NCI-H1694 (cell line): ENCODE measurements at places on chromosomes 7 and 10.

- no peak for DNase-seq
Observed at GRCh38 chr7:64868499-64868898, 34.6 kb upstream of the ZNF273 start.

GRCh38 chr7:17158261-17158660, 140.2 kb upstream of the AHR start:
- no peak for DNase-seq

- no peak for DNase-seq
Observed at GRCh38 chr7:122306320-122307227, 2.0 kb upstream of the FEZF1 start.

- DNase-seq: no peak
Observed at GRCh38 chr10:116973371-116973905, 31.5 kb downstream of the SHTN1 start.

DNA sequence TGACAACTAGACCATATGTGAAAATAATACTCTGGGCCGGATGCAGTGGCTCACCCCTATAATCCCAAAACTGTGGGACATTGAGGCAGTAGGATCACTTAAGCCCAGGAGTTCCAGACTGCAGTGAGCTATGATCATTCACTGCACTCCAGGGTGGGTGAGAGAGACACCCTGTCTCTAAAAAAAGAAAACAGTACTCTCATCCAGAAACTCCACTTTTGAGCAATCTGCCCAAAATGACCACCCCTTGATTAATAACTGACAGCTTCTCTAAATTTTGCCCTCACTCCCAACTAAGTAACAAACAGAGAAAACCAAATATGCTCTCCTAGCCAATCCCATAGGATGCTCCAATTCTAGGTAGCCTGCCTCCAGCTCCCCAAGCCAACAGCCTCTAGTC, 62.5 kb upstream of the AKR1E2 start:
- DNase-seq: no peak

- no peak for DNase-seq
Observed at GRCh38 chr10:53699231-53699630, 926.6 kb upstream of the MBL2 start.

GRCh38 chr7:28586736-28587135, 174.4 kb downstream of the CREB5 start:
- DNase-seq: no peak

- no peak for DNase-seq
Observed at GRCh38 chr10:73517166-73517888, 21.5 kb upstream of the PPP3CB start.

DNA sequence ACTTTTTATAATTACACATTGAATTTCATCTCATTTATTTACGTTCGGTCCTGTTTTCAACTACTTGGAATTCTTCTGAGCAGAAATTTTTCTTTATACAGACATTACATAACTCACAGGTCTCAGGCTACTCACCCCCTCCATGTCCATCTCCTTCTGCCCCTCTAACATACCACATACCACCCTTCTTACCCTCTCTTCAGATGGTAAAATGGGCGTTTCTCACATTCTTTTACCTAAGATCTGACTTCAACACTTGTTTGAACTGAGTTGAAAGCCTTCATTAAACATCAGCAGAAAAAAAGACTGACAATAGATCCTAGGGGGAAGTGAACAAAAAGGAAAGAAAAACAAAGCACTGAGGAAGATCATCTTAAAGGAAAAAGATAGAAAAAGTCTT, 309.7 kb downstream of the CTNNA3 start:
- no peak for DNase-seq

- DNase-seq: no peak
Observed at GRCh38 chr10:117710181-117710798, 167.7 kb downstream of the EMX2 start.

- DNase-seq: no peak
Observed at GRCh38 chr10:94274142-94274787, 88.5 kb downstream of the NOC3L start.

- no peak for DNase-seq
Observed at GRCh38 chr7:30852308-30852684, 59.4 kb upstream of the AQP1 start.
